ENCODE measurements at places on chromosomes 11 and 22. TPM values are rescaled to one million over a fixed set of nuclear protein-coding genes. Genes with fewer than 3 reads are reported as not detected.

SCGB1A1 gene
- not detected for total RNA-seq

DKK3 gene
- total RNA-seq = 288 TPM

MMP7 gene
- total RNA-seq = 0.18 TPM

PANX2 gene
- 0.75 TPM for total RNA-seq

OR5AL1 gene
- not detected for total RNA-seq

THY1 gene
- 0.38 TPM for total RNA-seq

Data from endothelial cell of coronary artery (primary cell).